CD4-positive, alpha-beta memory T cell (primary cell): ENCODE measurements at places on chromosomes 13 and 19. TPM values are rescaled to one million over a fixed set of nuclear protein-coding genes. Genes with fewer than 3 reads are reported as not detected.

C5AR2 gene
- 2.1 TPM for total RNA-seq

DNA sequence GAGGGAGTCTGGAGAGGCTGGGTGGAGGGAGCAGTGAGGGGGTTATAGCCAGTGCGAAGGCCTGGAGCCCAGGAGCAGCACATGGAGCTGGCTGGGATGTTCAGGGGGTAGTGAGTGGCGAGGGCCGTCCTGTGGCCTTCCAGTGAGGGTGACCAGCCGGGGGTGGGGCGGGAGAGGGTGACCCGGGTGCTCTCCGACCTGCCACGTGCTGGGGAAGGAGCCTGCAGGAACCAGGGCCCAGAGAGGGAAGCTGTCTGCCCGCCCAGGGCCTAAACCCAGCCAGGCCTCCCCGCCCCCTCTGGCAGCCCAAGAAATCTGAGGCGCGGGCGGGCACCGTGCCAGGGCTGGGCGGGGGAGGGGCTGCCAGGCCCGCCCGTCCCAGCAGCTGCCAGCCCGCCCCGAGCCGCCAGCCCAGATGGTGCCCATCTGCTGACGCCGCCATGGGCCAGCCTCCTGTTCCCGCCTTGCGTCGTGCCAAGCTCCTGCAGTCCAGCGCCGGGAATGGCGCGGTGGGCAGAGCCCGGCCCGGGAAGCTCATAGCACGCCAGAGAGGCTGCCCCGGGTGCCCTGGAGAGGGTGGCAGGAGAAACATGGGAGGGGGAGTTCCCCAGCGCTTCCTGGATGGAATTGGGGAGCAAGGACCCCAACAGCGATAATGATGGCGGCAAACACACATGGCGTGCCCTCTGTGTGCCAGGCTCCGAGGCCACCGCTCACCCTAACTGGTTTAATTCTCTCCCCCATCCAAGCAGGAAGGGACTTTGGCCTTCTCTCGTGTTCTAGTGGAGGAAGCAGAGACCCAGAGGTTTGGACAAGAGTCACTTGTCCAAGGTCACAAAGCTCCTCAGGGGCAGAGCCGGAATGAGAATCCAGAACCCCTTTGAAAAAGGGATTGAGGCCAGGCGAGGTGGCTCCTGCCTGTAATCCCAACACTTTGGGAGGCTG is 21.5 kb downstream of the NFIC start:
- no peak for DNase-seq

DNA sequence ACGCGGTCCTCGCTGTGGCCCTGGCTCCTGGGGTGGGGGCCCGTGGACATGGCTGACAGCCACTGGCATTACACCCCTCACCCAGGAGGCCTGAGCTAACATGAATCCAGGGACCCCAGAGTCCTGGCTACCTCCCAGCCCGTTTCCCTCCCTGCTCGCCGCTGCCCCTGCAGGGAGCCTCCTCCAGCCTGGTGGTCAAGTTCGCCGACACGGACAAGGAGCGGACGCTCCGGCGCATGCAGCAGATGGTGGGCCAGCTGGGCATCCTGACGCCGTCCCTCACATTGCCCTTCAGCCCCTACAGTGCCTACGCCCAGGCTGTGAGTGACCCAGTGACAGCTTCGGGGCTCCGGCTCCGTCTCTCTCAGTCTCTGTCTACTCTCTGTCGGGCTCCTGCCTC is 56.6 kb downstream of the CELF5 start:
- no peak for DNase-seq

DNA sequence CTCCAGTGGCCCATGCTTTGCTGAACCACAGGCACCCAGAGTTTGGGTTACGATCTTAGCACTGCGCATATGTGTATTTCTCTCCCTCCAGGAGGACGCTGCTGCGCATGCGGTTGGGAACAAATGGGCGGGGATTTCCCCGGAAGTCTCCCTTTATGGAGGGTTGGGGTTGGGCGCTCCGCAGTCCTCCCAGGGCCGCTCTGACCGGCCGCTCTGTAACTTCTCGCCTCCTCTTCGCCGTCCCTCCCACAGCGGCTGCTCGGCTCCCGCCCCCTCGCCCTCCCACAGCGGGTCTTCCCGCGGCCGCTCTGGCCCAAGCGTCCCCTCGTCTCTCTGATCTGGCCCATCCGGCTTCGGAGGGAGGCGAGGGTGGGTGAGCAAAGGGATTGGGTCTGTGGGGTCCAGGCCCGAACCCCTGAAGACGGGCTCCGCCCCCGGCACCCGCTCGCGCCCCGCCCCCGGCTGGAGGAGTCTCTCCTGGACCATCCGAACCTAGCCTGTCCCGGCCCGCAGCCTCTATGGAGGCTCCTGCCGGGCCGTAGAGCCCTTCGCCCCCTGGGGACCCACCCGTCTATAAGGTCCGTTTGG is at the start of gene MEGF8:
Gene MEGF8, plus strand, starts transcription at position 328 of the 588 bp plus-strand sequence. CDS start 609 bp downstream, outside the sequence.
- DNase-seq, result peak; percentile 98

DNA sequence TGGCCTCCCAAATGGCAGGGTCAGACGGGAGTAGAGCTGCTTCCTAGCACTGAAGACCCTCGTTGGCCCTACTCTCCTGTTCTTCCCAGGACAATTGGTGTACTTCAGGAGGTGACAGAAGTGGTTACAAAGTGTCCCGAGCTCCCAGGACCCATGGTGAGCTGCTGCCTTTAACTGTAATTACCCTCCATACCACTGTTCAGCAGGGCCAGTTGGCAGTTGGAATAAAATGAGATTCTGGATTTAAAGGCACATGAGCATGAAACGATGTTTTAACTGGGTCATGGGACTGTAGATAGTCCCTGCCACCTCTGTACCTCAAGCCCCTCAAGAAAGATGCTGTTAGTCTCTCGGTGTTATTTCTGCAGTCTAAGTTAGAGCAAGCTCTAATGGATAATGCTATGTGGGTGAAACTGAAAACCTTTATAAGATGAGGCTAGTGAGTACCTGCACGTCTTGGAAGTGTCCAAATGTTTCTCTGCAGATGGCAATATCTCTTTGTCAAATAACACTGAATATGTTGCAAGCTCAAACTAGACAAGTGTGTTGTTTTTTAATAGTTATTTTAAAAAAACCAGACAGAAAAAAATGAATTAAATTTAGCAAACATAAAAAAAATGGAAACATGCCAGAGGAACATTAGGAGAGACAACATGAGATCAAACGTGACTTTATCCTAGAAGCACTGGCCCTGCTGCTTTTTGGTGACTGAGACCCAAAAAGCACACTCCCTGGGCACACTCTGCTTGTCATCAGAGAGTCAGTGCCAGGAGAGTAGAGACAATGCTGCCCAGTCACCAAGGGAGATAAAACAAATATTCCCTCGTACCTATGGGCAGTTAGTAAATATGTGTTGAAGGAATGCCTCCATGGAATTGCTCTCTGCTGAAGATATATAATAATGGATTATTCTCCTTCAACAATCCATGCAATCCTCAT is 266.3 kb downstream of the LMO7 start:
- DNase-seq, result no peak
